ENCODE measurements at places on chromosomes 16 and 17.

DNA sequence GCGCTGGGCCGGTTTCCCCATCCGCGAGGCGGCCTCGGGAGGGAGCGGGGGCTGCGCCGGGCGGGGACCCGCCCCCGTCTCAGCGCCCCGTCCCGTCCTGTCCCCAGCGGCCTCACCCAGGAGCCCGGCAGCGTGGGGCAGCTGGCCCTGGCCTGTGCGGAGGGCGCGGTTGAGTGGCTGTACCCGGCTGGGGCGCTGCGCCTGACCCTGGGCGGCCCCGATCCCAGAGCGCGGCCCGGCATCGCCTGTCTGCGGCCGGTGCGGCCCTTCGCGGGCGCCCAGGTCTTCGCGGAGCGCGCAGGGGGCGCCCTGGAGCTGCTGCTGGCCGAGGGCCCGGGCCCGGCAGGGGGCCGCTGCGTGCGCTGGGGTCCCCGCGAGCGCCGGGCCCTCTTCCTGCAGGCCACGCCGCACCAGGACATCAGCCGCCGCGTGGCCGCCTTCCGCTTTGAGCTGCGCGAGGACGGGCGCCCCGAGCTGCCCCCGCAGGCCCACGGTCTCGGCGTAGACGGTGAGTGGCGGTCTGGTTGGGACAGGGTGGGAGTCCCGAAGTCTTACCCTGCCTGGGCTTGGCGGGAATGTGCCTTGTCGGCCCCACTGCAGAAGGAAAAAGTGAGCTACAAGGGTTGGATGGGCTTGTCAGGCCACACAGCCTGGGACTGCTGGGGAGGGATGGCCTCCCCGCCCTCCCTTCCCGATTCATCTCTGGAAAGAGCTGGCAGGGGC lies 720 bp downstream of the METRN start:
- DNase-seq = peak; percentile 63

GRCh38 chr16:4420505-4421105 lies 4.2 kb upstream of the CORO7 start:
- DNase-seq = no peak

GRCh38 chr17:58336456-58337209 lies 8.0 kb upstream of the TSPOAP1 start:
- no peak for DNase-seq

- no peak for DNase-seq
These were observed 54.2 kb upstream of the MAP3K14 start for GRCh38 chr17:45370949-45371413.

GRCh38 chr16:89864527-89864820 lies 8.9 kb upstream of the TCF25 start:
- DNase-seq = no peak

DNA sequence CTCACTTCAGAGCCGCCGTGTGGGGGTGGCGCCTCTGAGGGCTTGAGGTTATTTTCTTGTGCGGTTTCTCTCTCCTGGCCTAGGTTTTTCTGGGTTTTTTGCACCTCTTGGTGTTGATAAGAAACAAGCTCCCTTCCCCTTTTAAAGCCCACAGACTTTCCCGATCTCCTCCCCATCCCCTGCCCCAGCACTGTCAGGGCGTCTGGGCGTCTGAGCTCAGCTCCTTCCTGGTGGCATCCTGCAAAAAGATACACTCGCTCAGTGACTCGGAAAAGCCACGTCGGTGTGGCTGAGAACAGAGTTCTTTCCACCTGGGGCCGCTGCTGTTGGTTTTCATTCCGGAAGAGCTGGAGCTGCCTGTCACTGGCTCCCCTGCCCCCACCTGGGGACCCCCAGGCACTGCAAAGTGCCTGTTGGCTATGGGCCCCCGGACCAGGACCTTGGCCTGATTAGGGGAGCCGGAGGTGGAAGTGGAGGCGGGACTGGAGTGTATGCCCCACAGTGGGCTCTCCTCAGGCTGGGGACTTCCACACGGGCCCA lies 14.5 kb downstream of the BAIAP2 start:
- peak; percentile 36 for DNase-seq

DNA sequence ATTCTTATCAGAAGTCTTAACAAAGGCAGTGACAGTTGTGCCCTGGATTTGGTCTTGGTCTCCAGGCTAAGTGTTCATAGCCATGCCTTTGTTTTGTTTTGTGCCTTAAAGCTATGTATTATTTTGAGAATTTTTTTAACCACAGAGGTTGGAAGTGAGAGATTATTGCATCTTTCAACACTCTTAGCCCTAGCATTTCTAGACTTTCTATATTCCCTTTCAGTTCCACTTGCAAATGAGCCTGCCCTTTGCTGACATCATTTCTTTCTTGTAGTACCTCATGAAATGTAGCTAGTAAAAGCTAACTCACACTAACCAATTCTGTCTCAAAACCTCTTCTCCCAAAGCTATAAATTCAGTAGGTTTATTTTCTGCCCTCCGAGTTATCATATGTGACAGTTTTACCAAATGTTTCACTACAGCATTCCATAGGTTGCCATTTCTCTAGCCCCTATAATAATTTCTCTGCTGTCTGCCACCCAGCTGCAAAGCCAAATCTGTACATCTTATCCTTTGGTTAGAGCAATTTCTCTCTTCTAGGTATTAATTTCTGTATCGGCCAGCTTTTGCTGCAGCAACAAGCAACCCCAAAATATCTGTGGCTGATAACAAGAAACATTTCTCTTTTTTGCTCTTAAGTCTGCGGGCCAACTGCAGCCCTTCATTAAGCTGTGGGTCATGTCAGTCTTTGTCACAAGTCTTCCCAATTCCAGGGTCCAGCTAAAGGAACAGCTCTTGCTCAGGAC lies 14.2 kb upstream of the CCL1 start:
- DNase-seq = no peak

GRCh38 chr16:83992624-83993023 lies 24.6 kb downstream of the NECAB2 start:
- DNase-seq = no peak

- DNase-seq = no peak
These were observed 35.9 kb downstream of the DNAJA2 start for GRCh38 chr16:46937536-46937935.

DNA sequence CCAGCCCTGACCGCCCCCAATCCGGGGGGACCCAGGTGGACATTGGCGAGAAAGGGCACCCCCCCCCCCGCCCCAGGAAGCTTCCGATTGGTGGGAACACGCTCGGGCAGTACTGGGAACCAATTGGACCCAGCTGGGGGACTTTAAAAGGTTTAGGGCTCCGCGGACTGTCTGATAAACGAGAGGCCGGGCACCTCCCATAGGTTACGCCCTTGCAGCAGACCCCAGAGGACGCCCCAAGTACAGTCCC lies 245 bp downstream of the TMEM256 start:
- no peak for DNase-seq
